ENCODE measurements at places on chromosomes 12 and 14.

DNA sequence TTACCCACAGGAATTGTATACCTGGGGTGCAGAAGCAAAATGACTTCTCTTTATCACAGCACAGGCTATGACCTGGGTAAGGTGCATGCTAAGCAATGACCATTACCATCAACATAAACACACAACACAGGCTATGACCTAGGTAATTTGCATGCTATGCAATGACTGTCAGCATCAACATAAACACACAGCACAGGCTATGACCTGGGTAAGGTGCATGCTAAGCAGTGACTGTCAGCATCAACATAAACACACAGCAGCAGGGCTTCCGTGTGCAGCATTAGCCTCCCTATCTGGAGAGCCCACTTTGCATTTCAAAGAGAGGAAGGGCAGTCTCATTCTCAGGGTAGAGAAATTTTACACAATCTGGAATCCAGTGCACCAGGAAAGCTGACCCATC lies 583.0 kb downstream of the TMEM121 start:
- DNase-seq, result no peak

GRCh38 chr14:80239631-80240030 lies 28.3 kb upstream of the DIO2 start:
- DNase-seq, result no peak

- no peak for DNase-seq
These were observed 6.2 kb upstream of the KRT86 start for GRCh38 chr12:52268212-52268611.

DNA sequence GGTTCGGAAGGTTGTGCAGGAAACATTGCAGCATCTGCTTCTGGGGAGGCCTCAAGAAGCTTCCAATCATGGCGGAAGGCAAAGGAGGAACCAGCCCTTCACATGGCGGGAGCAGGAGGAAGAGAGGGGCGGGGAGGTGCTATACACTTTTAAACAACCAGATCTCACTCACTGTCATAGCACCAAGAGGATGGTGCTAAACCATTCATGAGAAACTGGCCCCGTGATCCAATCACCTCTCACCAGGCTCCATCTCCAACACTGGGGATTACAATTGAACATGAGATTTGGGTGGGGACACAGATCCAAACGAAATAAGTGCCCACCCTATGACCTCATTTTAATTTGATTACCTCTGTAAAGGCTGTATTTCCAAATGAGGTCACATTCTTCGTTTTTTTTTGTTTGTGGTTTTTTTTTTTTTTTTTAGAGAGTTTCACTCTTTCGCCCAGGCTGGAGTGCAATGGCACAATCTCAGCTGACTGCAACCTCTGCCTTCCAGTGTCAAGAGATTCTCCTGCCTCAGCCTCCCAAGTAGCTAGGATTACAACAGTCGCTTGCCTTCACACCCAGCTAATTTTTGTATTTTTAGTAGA lies 11.4 kb upstream of the ORAI1 start:
- no peak for DNase-seq

- no peak for DNase-seq
These were observed 16.4 kb downstream of the ISCU start for GRCh38 chr12:108578813-108579212.

GRCh38 chr12:22234561-22234960 lies 99.9 kb downstream of the ST8SIA1 start:
- no peak for DNase-seq

DNA sequence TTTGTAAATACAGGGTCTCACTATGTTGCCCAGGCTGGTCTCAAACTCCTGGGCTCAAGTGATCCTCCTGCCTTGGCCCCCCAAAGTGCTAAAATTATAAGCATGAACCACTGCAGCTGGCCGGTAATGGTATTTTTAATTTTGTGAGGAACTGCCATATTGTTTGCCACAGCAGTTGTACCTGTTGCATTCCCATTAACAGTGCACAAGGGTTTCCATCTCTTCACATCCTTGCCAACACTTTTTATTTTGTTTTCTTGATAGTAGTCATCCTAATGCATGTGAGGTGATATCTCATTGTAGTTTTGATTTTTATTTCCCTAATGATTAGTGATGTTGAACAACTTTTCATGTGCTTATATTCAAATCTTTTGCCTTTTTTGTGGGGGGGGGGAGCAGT lies 13.5 kb downstream of the OR5AU1 start:
- no peak for DNase-seq

GRCh38 chr12:51472984-51473383 lies 48.4 kb downstream of the SLC4A8 start:
- DNase-seq, result no peak

GRCh38 chr14:69319911-69320310 lies 60.0 kb downstream of the GALNT16 start:
- no peak for DNase-seq

- no peak for DNase-seq
These were observed 13.1 kb downstream of the JDP2 start for GRCh38 chr14:75440733-75441477.

- DNase-seq, result peak; percentile 24
These were observed at the start of gene SETD3 for GRCh38 chr14:99479906-99480869. TSS of gene SETD3 (minus strand) at chr14:99480859. CDS start at chr14:99465805, 15,054 bp downstream.

DNA sequence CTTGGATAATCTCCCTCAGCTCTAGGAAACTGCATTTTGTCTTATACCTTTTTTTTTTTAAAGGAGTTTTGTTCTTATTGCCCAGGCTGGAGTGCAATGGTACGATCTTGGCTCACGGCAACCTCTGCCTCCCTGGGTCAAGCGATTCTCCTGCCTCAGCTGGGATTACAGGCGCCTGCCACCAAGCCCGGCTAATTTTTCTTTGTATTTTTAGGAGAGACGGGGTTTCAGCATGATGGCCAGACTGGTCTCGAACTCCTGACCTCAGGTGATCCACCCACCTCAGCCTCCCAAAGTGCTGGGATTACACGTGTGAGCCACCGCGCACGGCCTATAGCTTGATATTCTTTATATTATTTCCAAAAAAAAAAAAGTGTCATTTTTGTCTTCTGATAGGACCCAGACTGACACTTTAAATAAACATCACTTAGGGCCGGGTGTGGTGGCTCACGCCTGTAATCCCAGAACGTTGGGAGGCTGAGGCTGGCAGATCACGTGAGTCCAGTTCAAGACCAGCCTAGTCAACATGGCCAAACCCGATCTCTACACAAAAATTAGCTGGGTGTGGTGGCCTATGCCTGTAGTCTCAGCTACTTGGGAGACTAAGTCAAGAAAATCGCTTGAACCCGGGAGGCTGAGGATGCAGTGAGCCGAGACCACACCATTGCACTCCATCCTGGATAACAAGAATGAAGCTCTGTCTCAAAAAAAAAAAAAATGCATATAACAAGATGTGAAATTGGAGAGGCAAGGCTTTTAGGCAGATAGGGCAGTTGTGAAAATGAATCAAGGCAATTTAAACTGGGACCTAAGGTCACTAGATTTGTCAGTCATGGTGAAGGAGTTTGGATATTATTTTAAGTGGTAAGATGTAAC lies 18.4 kb downstream of the SLC2A3 start:
- no peak for DNase-seq

GRCh38 chr12:124681779-124682391 lies 114.5 kb upstream of the NCOR2 start:
- no peak for DNase-seq

DNA sequence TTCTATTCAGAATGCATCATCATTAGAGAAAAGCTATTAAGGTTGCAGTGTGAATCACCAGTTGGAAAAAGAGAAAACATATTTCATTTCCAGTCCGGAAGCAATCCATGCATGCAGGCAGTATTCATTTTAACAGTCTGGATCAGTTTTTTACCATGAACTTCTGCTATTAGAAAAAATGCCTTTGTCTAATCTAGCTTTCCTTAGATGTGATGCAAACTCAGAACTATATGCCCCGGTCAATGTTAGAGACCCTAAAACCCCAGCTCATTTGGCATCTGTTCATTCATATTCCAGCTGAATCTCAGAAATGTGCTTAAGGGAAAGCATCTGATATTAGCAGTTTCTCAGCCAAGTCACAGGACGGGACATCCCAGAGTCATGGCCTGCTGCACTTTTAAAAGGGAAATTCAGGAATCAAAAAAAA lies 8.5 kb downstream of the IRAK3 start:
- no peak for DNase-seq

DNA sequence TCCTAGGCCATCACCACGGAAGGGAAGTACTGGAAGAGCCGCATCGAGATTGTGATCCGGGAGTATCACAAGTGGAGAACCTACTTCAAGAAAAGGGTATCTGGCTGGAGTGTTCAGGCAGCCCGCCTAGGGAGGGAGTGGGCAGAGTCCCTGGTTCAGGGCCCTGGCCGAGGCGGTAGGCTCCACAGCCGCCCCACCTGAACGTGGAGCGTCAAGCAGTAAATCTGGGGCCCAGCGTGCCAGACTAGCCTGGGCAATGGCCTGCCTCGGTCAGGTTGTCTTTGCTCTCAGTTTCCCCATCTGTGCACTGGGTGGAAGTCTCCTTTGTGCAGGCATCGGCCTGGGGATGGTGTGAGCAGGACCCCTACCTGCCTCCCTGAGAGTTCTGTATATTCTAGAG lies 44.9 kb downstream of the IL31 start:
- DNase-seq, result no peak

DNA sequence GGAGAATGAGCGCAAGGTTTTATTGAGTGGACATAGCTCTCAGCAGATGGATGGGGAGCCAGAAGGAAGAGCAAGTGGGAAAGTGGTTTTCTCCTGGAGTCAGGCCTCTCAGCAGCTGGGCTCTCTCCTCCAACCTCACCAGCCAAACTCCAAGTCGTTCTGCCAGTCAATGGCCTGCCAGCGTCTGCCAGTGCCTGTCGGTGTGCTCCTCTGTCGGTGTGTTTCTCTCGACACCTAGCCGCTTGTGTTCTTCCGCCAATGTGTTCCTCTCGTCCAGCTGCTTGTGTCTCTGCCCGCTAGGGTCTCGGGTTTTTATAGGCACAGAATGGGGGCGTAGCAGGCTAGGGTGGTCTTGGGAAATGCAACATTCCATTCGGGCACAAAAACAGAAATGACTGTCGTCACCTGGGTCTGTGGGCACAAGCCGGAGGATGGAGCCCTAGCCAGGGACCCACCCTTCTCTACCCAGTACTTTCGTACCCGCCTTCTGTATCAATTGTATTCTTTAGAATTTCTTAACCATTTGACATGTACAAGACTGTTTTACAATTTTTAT lies 1365.4 kb downstream of the FSCB start:
- no peak for DNase-seq

DNA sequence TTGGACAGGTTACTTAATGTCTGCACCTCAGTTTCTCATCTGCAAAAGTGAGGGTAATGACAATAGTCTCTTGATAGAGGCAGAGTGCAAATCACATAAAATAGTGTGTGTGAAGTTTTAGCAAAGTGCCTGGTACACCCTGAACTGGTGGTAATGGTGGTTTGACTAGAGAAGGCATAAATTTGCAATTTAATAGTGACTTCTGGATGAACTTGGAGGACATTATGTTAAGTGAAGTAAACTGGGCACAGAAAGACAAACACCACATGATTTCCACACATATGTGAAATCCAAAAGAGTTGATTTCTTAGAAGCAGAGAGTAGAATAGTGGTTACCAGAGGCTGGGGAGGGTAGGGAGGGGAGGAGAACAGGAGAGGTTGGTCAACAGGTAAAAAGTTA lies 54.8 kb upstream of the FUT8 start:
- no peak for DNase-seq

DNA sequence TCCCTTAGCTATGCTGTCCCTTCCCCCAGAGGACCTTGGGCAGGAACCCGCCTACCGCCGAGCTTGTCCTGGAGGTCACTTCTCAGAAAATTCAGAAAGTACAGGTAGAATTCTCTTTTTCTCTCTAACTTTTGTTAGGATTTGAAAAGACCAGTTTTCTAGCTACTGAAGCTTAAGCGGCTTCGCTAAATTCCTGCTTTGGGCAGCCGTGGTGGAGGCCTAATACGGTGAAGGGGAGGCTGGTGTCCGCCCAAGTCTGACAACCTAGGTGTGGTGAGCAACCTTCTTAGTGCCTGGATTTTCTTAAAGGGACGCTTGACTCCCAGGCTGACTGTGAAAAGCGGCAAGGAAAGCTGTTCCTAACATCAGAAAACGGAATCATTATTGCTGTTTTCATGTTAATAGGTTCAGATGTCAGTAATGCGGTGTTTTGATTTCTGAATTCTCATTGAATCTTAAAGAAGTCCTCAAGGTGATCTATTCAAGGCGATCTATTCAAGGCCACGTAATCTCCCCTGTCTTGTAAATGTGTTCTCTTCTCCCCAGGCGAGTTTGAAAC lies 835 bp downstream of the FGD4 start:
- no peak for DNase-seq

DNA sequence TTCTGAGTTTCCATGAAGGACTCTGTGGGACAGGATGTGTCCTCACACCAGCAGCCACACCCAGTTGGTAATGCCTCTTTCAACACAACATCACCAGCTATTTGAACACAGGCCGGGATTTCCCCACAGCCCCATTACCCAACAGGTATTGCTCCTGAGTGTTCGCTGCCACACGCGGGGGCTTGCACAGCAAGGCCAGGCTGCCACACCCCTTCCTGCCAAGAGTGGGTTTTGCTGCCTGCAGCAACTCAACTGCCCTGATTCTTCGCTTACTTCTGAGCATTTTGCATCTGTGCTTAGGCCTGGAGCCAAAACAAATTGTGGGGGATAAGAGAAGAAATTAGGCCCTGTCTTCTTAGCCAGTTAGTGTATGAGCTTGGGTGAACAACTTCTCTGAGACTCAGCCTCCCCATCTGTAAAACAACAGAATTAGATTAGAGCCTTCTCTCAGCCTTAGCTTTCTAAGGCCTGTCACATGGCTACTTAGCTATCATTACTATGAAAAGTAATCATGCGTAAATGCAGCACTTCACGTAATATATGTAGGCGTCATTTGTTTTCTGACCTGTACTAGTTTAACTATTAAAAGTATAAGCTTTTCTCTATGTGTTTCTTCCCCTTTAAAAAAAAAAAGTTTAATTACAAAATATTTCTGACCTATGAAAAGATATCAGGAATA lies 20.0 kb downstream of the CKAP4 start:
- no peak for DNase-seq

- DNase-seq, result no peak
These were observed 156.7 kb upstream of the RASSF8 start for GRCh38 chr12:25801734-25802133.

DNA sequence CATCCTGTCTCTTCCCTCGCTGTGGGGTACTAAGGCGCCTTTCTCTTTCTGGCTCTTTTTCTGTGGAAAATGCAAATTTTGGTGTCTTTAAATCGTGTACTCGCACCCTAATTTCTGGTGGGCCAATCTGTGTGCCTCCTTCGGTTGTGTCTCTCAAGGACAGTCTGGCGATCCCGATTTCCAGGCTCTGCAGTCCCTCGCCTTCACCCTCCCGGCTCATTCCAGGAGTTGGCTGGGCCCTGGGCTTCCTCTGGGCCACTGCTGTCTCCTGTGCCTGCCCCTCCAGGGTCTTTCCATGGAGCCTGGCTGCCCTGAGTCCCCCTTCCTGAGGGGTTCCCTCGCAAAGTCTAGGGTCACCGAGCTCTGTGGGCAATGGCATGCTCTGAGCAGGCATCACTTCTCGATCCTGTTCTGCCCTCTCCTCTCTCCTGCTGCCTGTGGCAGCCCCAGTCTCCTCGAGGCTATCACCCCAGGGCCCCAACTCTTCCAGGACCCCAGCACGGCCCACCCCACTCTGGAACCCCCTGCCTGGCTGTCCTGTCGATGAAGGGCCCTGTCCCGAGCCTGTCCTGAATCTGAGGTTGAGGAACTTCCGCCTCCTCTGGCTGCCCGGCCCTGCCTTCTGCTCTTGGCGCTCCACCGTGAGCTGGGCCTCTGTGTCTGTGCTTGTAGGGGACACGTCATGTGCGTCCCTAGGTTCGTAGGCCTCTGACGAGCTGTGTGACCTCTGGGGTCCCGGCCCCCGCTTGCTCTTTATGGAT lies 24.1 kb downstream of the AHNAK2 start:
- no peak for DNase-seq

GRCh38 chr12:108519558-108519957 lies 4.5 kb downstream of the FICD start:
- DNase-seq, result no peak

GRCh38 chr14:83660597-83660996 lies 1869.3 kb upstream of the FLRT2 start:
- no peak for DNase-seq

Data from smooth muscle cell of the brain vasculature (primary cell).